ENCODE measurements at places on chromosomes 7 and 10.

GRCh38 chr10:90413196-90413595 lies 444.6 kb downstream of the HTR7 start:
- peak; percentile 48 for DNase-seq

- no peak for DNase-seq
Measured at GRCh38 chr7:127882313-127882920, 148.8 kb downstream of the LRRC4 start.

DNA sequence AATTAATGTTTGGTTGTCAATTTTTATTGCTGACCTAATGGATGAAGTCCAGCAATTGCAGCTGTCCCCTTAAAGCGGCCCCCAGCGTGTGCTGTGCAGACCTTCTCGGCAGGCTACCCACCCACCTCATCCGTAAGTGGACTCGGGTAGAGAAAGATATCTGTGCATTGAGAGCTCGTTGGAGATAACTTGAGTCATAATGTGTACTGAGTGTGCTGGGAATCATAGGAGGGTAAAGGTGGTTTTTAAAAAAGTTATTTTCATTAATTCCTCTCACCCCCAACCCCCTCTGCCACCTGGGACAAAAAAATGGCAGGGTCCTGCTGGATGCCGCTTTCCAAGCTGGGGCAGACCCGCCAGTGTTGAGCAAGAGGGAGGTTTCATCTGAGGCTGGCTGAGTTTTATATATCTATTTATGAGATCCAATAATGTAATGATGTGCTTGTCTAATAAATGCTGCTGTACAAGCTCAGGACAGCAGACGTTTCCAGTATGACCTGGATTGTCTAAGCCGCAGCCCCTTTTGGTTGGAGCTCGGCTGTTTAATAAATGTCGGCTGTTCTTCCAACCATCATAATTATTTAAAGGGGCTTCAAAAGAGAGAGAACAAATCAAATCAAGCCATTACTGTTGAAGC lies 119.1 kb downstream of the NKX6-2 start:
- peak; percentile 13 for DNase-seq

DNA sequence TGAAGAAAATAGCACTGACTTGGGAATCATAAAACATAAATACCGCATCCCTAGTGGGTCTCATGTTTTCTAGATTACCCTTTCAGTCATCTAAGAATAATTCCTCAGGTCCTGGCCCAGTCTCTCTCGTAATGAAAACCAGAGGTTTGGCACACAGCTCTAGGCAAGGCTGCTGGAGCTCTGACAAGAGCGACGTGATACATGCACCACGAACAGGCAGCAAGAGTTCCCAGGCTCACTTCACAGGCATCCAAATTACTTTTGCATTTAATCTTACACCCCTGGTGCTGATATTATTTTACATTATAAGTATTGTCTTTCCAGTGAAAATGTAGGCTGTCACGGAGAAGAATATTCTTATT lies 105.2 kb downstream of the THSD7A start:
- DNase-seq: peak; percentile 43

GRCh38 chr7:45684910-45685618 lies 110.9 kb downstream of the ADCY1 start:
- DNase-seq: no peak

DNA sequence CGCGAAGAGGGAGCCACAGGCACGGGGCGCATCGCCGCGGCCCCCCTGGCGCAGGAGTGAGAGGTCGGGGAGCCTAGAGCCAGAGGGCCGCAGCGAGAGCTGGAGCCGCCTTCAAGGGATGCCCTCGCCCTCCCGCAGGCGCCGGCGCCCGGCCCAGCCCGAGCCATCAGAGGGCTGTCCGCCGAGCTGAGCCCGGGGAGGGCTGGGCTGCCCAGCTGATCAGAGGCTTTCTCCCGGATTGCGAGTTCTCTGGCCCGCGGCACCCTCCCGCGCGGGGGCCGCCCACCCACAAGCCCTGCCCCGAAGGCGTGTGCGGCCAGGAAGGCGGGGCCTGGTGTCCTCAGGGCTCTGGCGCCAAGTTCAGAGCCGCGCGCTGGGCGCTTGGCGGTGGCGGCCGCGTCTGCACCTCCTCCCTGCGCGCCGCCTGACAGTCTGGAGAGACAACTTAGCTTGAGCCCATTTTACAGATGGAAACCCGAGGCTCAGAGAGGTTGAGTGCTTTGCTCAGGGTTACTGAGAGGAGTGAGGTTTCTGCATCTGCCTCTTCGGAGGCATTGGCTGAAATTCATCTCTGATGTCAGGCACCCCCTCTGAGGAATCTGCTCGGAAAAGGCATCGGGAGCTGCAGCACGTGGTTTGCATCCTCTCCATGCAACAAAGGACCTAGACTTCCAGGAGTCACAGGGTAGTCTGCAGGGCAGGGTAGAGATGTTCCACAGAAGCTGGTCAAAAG lies 3.8 kb upstream of the ANTXRL start:
- DNase-seq: peak; percentile 72

DNA sequence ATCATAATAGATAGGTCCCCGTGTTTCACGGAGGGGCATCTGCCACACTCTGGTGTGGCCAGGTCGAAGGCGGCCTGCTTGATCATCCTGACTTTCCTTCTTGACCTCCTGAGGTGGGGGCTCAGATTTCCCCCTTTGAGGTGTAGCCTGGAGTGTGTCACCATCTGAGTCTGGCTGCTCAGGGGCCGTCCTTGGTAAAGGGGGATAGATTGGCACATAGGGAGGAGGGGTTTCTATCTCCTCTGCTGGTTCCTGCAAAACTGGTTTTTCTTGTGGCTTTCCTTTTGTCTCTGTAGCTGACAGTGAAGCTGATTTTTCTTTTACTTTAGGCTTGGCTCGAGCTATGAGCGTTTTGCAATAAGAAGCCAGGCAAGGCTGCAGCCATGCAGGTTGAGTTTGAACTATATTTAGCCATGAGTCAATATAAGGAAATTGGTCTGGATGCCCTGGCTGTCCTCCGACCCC lies 7.1 kb upstream of the ZNF117 start:
- peak; percentile 1 for DNase-seq

GRCh38 chr7:1192171-1192676 lies 32.2 kb upstream of the ZFAND2A start:
- DNase-seq: peak; percentile 54

DNA sequence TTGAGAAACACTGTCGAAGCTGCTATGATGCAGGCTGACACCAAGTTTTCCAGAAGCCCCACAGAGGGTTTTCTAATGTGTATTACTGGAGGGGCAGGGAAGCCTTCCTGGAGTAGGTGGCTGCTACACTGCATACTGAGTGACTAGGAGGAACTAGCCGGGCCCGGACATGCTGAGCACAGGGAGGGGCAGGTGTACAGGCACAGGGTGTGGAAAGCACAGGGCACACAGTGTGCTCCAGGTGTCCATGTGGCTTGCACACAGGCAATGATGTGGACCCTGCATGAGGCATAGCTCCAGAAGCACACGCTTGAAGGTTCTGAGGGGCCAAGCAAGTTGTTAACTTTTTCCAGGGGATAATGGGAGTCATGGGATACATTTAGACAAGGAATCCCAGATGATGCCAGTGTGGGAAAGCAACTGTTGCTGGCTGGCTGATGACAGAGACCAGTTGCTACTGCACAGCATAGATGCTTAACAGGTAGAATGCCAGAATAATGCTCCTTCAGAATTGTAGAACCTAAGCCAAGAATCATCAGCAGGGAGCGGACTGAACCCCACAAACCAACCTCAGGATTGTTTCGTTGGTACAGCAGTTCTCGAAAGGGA lies 14.6 kb downstream of the DHX32 start:
- DNase-seq: no peak

DNA sequence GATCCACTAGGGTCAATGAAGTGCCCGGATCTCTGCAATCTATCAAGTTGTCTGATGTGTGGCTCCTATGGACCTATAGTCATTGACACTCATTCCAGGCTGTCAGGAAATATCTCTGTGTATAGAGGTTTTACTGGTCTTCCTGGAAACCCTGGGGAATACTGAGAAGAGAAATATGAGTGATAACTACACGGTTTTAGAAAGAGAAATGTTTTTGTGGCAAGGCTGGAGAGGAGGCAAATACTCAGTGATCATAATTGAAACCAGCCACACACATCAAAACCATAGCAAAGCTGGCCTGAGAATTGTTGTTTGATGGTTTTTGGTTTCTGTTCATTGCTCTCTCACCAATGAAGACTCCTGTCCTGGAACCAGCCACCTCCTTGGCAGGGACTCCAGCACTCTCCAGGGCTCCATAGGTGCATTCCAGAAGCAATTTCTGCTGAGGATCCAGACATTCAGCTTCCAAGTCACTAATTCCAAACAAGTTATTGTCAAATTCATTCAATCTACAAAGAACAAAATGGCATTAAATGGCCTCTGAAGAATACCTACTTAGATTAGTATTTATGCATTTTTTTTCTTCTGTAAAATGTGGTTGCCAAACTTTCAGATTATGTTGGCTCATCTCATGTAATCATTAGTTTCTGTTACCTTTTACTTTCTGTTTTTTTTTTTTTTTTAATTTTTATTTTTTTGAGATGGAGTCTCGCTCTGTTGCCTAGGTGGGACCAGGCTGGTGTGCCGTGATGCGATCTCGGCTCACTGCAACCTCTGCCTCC lies 108.6 kb upstream of the ABI1 start:
- peak; percentile 5 for DNase-seq

GRCh38 chr10:84196083-84196482 lies 1.7 kb downstream of the CDHR1 start:
- no peak for DNase-seq

DNA sequence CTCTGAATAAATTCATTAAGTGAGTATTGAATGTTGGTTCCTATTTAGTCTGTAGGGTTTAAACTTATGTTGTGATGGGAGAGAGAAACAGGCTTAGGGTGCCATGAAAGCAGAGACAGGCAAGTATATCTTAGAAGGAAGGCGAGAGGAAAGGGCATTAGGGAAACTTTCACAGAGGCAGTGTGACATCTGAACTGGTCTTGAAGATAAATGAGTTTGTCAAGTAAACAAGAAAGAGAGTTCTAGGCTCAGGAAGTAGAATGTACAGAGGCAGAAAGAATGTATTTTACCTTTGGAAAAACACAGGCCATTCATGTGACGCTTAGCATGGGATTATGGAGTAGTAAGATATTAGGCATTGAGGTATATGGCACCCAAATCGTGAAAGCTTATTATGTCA lies 34.5 kb downstream of the GLCCI1 start:
- DNase-seq: no peak

- peak; percentile 15 for DNase-seq
Measured at GRCh38 chr7:30379131-30379530, 94.7 kb downstream of the ZNRF2 start.

DNA sequence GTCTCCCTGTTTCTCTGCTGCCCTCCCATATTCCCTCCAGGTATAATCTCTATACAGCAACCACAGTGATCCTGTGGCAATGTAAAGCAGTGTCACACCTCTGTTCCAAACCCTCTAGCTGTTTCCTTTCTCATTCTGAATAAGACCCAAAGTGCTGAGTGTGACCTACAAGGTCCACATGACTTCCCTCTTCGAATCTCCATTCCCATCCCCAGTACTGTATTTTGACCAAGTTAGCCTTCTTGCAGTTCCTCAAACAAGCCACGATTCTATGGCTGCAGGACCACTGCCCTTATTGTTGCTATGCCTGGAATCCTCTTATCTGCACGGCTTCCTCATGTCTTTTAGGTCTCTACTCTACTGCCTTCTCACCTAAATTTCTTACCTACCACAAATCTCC lies 291.9 kb downstream of the DOCK4 start:
- no peak for DNase-seq

DNA sequence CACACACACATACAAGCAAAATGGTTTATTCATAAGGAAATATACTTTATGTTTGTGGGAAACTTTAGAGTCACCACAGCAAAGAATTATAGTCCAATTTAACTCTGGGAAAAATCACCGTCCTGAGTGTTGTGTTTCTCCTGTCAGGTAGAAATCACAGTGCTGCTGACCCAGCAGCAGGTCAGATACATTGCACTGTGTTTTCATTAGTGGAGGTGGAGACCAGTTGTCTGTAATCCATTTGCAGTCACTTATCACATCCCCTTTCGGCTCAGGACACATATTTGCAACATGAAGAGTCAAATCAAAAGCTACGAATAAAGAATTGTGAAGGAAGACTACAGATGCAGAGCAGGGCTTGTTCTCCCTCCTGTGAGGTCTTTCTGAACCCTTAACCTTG lies 799.6 kb downstream of the GRM8 start:
- DNase-seq: no peak

GRCh38 chr10:60426425-60426824 lies 36.8 kb upstream of the ANK3 start:
- peak; percentile 91 for DNase-seq

GRCh38 chr7:129394982-129395914 lies 39.0 kb upstream of the STRIP2 start:
- no peak for DNase-seq

DNA sequence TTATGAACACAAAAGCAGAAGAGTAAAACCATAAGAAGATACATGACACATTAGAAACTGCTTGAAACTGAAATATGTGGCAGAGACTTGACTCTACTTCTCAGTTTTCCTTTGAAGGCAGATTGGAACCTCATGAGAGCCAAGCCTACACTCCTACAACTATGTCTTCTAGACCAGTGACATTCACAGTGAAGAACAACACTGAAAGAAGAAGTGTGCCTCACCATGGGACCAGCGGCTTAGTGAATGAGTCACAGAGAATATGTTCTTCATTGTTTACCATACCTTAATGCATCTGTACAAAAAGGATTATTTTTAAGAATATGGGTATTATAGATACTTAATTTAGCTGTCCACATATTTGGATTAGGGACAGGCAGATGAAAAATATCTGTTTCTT lies 248.3 kb downstream of the CDC14C start:
- no peak for DNase-seq

DNA sequence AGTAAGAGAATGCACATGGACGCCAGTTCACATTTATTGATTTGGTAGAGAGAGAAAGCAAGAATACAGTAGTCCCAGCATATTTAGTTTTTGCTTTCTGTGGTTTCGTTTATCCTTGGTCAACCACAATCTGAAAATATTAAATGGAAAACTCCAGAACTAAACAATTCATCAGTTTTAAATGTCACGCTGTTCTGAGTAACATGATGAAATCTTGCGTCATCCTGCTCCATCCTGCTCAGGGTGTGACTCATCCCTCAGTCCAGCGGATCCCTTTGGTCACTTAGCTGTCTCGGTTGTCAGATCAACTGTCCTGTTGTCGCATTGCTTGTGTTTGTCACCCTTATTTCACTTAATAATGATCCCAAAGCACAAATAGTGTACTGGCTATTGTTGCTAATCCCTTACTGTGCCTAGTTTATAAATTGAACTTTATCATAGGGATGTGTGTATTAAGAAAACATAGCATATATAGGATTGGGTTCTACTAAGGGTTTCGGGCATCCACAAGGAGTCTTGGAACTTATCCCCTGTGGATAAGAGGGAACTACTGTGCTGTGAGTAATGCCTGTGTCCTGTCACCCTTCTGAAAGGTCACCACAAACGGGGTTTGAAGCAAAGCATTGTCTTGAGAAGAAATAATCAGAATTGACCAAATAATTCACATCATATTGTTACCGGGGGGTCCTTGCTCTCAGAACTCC lies 73.6 kb downstream of the OTUD1 start:
- DNase-seq: peak; percentile 60

DNA sequence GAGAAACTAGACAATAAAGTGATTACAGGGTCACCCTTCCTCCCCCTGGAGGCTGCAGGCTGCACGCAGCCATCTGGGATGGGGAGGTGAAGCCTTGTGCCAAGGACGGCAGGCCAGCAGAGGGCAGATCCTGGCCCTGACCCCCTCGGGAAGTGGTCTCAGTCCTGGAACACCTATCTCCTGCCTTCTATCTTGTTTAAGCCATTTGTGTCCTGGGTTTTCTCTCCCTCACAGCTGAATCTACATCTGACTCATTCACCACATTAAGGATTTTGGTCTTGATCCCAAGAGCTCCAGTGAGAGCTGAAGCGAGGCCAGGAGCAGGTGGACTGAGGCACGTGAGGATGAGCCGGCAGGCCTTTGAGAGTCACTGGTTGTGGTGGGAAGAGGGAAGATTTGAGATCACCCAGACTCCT lies 16.4 kb upstream of the PARP12 start:
- peak; percentile 19 for DNase-seq
